ENCODE measurements at places on chromosomes 2 and 18.

GRCh38 chr2:239296020-239296932 is 104.5 kb downstream of the HDAC4 start:
- ATAC-seq: no peak

DNA sequence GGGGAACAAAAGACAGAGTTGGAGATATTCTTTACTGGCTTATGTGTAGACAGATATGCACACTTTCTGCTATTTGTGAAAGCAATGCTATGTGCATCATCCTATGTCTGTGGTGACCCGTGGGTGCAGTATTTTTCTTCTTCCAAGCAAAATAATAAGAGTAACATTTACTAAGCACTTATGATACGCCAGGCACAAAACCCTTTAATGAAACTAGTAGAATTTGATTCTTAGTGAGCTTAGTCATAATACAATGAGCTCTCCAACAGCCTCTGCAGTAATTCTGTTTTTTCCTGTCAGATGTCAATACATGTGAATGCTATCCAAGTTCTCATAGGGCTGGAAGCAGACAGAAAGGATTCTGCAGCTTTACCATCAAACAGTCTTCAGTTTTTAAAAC is 130.6 kb downstream of the RAD51AP2 start:
- ATAC-seq: no peak

DNA sequence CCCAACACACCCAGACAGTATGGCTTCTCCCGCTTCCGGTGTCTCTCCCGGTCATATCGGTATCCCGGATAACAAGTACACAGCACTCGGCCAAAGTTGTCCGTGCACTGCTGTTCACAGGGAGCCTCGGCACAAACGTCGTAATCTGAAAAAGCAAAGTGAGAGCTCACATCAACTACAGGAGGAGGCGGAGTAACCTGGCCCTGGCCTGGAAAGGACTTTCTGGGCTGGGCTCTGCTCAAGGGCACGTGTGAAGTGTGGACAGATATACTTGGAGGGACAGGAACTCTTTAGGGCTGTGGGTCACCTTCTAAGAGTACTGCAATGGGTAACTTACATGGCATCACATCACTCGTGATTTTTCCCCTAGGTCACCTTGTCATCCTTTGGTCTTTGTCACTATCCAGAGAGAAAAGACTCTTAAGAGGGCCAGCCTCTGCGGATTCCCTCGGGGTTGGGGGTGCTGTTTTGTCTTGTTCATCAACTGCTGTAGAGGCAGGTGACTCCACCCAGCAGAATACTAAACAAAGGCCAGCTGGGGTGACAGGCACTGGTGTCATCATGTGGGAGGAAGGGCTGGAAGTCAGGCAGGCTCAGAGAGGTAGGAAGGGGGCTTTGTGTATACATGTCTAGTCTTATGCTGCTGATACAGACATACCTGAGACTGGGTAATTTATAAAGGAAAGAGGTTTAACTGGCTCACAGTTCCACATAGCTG is 110.6 kb upstream of the LMAN1 start:
- ATAC-seq: no peak

DNA sequence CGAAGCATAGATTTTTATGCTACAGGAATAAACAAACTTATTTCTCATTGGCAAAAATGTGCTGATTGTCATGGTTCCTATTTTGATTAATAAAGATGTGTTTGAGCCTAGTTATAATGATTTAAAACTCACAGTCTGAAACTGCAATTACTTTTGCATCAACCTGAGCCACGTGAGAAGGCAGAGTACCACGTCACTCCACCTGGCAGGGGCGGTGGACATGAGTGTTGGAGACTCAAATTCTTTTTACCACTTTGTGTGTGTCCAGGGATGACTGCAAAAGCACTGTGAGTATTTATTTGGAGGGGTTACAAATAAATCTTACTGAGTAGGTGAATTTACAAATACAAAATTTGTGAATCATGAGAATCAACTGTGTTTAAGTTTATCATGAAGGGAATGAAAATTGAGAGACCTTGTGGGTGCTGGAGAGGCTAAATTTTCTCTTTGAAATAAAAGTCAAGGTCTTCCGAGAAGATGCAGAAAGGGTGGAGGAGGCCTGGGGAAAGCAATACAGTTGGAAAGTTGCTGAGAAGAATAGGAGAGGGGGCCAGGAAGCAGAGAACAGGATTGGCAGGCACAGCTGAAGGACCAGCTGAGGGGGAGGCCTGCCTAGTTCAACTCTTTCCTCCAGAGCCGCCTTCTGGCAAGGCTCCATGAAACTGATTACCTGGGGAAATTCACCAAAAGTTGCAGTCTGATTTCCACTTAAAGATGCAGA is 316.4 kb downstream of the MYCN start:
- no peak for ATAC-seq

GRCh38 chr18:32441533-32441932 is 29.1 kb downstream of the GAREM1 start:
- no peak for ATAC-seq

- ATAC-seq: peak; percentile 67
Observed at GRCh38 chr2:191625016-191625415, 52.9 kb upstream of the NABP1 start.

- ATAC-seq: no peak
Observed at GRCh38 chr2:144645083-144645778, 125.3 kb upstream of the ZEB2 start.

DNA sequence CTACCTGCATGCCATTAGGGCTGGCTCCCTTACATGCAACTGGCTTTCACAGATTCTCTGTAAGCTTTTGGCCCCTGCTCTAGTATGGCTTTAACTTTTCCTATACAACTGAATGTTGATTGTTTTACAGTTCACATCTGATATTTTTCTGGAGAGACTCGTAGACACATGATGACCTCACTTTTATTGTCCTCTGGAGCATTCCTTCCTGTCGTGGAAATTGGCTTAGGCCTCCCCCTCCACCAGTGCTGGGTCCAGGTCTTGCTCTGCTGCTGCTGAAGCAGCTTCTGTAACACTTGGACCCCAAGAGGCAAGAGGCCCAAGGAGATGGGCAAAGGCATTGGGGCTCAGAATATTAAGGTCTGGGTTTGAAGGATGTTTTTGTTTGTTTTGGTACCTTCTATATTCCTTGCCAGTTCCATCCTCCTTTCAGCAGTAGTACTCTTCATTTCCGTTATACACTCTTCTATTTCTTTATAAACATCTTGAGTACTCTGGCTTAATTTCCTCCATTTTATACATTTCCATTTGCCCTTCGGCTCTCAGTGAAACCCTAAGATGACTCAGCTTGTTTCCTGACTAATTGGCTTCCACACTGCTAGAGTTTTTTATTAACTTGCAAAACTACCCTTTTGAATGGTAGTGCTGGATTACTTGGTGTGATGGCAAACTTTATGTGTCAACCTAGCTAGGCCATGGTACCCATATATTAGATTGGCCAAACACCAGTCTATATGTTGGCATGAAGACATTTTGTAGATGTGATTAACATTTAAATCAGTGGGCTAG is 219.8 kb downstream of the CDCA7 start:
- no peak for ATAC-seq

GRCh38 chr2:73870084-73870483 is 22.7 kb upstream of the ACTG2 start:
- no peak for ATAC-seq

- ATAC-seq: no peak
Observed at GRCh38 chr2:200028998-200029397, 73.6 kb downstream of the MAIP1 start.

- no peak for ATAC-seq
Observed at GRCh38 chr18:47254341-47254939, 3.0 kb upstream of the SKOR2 start.
